Kidney (tissue), 22 donors: ENCODE measurements at places on chromosomes 3 and 15. TPM values are rescaled to one million over a fixed set of nuclear protein-coding genes. Genes with fewer than 3 reads are reported as not detected.

NR2F2 gene
- total RNA-seq, result 191 TPM

GOLGA8N gene
- 14.7 TPM for total RNA-seq

- DNase-seq, result peak; percentile 88
Observed at GRCh38 chr3:101827211-101828174, 21.8 kb upstream of the NFKBIZ start.

- DNase-seq, result no peak
Observed at GRCh38 chr3:158823426-158823825, 21.6 kb downstream of the MFSD1 start.

DNA sequence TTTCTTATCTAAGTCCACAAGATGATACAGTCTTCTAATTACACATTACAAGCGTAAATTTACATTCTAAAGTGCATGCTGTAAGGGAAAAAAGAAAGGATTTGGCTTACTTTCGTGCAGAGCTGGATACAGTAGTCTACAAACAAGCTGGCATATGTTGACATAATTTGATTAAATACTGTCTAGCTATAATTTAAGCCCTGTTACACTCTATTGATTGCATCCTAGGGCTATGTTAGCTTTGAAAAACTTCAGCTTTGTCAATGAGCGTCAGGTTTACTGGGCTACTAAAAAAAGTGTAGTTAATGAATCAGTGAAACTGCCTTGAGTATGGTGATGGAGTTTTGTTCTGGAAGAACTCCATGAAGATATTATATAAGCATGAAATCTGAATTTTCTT is 24.5 kb upstream of the PLCL2 start:
- no peak for DNase-seq

GRCh38 chr3:38834717-38835116 is 18.7 kb upstream of the SCN10A start:
- no peak for DNase-seq

DNA sequence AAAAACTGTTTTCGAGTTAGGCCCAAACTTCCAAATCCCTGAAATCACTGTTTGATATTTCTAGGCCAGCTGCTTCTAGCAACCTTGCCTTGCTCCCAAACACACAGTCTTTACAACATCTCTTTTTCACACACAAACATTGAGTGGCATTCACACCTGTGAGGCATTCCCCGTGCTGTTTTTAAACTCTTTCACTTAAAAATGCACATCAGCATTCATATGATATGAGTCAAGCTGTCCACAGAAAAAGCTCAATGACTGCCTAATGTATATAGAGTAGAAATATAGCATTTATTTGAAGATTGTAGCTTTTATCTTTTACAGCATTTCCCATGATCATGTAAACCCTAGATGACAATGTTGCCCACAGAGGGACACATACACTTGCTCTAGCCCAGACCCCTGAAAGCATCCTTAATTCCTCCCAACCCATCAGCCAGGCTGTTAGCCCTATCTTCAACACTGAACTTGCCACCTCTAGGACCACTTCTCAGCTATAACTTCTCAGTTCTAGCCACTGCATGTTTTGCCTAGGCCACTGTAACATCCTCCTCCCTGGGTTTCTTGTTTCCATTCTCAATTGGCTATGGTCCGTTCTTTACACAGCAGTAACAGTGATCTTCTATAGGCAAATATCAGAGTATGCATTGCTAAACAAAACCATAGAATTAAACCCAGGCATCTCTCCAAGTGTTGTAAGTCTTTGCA is 782.6 kb downstream of the DIPK2A start:
- no peak for DNase-seq

- DNase-seq, result no peak
Observed at GRCh38 chr15:58407778-58408177, 24.0 kb upstream of the LIPC start.

DNA sequence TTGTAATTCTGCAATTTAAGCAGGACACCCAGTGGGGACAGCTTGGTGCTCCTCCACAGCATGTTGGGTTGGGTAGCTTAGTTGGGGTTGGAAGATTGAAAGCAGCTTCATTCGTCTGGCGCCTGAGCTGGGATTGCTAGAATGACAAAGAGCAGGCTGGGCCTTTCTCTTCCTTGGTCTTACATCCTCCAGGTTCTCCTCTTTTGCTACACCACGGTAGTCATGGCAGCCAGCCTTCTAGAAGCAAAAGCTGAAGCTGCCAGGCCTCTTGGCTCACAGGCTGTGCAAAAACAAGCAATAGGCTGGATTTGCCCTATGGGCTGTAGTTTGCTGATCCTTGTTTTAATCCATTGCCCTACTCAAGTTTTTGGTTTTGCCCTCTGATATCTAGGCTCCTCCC is 3.2 kb upstream of the ANXA2 start:
- DNase-seq, result no peak

- no peak for DNase-seq
Observed at GRCh38 chr3:58353722-58354553, 21.2 kb downstream of the PXK start.
